ENCODE measurements at places on chromosomes 5 and 9. TPM values are rescaled to one million over a fixed set of nuclear protein-coding genes. Genes with fewer than 3 reads are reported as not detected.

DNA sequence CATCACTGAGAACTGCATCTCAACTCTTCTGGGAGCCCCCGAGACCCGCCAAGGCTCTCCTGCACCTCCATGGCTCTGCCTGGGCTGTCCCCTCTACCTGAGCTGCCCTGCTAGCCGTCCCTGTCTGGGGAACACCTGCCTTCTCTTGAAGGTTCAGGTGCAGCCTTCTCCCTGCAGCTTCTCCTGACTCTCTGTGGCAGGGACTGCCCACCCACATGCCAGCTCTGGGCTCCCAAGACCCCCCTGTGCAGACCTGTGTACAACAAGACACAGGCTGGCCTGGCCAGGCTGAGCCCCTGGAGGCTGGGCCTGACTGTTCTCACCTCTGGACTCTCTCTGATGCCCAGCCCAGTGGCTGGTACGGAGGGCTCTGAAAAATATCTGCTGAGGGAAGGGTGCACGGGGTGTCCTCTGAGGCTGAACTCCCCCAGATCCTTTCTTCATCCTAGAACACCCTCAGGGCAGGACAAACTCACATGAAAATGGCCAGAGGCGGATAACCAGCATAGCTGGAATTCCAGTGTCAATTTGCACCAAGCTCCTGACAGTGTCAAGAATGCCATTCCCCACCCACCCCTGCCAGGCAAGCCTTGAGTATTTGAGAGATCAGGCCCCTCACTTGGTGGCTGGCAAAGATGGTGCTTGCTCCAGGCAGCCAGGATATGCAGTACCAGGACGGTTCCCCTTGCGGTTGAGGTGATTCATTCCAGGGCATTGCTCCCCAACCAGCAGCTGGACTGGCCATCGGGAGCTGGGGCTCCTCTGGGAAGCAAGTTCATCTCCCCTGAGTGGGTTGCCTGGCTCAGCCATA lies 40.9 kb upstream of the SLC25A51 start:
- no peak overlapping the region for H3K27ac ChIP-seq
- no peak overlapping the region for H3K4me3 ChIP-seq
- no peaks in the 10 kb centered on the region for H3K27me3 ChIP-seq
- H3K4me1 ChIP-seq = peaks cover 15% of the 10 kb centered on the region

DNA sequence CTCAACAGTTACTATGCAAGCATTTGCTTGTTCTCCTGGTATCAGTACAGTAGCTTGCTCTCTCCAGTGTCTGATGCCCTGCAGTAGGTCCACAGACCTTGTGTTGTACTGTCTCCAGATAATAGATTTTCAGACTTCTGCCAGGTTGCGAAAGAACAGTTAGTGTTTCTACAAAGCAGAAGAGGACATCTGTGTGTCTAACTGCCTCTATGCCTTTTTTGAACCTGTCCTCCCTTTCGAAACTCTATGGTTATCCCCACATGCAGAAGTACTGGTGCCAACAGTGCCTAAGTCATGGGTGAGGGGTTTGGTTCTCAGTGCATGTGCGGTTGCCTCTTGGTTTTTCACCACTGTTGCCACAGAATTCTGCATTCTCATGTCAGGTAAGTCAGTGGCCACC lies 45.9 kb downstream of the KCNN2 start:
- H3K27ac ChIP-seq = no peak overlapping the region
- H3K36me3 ChIP-seq = no peaks in the 10 kb centered on the region
- no peaks in the 10 kb centered on the region for H3K4me1 ChIP-seq
- no peaks in the 10 kb centered on the region for H3K27me3 ChIP-seq

DNA sequence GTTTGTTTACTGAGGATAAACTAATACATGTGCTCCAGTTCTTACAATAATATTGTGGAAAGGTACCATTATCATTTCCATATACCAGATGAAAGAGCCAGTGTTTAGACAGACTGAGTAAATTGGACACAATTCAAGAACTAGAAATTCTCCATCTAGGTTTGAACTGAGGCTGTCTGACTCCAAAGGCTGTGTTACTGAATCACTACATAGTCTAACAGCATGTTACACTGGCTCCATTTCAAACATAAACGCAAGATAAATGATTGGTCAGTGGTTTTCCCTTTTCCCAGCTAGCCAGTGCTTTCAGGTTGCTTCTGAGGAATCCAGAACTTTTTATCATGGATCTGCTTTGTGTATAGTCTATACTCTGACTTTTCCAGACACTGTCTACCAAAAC lies 8.1 kb downstream of the SPDL1 start:
- peaks cover 42% of the 10 kb centered on the region for H3K36me3 ChIP-seq
- no peak for DNase-seq
- H3K4me1 ChIP-seq = no peaks in the 10 kb centered on the region
- no peak overlapping the region for H3K4me3 ChIP-seq
- no peak overlapping the region for H3K27ac ChIP-seq
- H3K27me3 ChIP-seq = no peaks in the 10 kb centered on the region

GRCh38 chr5:139956342-139956741 lies 86.8 kb downstream of the NRG2 start:
- DNase-seq = no peak
- H3K36me3 ChIP-seq = no peaks in the 10 kb centered on the region
- H3K4me3 ChIP-seq = no peak overlapping the region
- peaks cover 8% of the 10 kb centered on the region for H3K27me3 ChIP-seq
- H3K4me1 ChIP-seq = no peaks in the 10 kb centered on the region

DNA sequence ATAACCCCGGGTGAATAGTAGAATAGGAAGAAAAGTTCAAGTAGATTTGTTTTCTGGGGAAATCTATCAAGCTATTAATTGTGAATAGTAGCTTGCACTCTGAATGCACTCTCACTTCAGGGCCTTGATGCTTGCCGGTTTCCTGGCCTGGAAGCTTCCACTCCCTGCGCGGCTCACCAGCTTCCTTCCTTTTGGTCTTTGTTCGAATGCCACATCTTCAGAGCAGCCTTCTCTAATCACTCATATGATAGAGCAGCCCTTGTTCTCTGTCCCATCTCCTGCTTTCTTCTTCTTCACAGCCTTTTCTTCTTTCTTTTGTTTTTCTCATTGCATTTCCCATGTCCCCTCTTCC lies 146.7 kb downstream of the MAST4 start:
- H3K36me3 ChIP-seq = no peaks in the 10 kb centered on the region
- no peaks in the 10 kb centered on the region for H3K27me3 ChIP-seq
- no peak overlapping the region for H3K4me3 ChIP-seq
- DNase-seq = no peak

DNA sequence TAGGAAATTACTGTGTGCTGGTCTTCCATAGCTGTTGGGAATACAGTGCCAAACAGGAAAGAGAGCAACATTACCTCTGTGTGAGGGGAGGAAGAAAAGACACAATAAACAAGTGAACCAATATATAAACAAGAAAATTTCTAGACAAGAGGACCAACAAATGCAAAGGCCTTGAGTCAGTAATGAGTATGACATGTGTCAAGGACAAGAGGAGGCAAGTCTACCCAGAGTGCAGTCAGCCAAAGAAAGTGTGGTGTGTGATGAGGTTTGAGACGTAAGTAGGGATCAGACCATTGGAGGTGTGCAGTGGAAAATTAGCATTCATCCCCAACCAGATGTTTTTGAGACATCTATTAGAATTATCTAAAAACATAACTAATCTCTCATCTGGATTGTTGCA lies 69.5 kb upstream of the CDH6 start:
- H3K27me3 ChIP-seq = no peaks in the 10 kb centered on the region
- H3K4me1 ChIP-seq = no peaks in the 10 kb centered on the region
- no peaks in the 10 kb centered on the region for H3K36me3 ChIP-seq

DNA sequence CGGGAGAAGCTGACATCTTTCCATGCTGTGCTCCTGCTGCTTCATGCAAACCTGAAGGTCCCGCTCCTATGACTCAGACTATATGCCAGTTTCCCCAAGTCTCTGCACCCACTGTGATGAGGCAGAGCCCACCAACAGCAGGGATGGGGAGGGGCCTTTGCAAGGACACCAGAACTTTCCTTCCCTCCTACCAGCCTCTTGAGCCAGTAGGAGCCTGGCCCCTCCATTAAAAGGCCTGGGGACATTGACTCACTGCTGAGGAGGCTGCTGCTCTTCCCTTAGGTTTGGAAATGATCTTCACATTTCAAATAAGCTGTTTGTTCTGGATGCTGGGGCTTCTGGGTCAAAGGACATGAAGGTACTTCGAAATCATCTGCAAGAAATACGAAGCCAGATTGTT lies 26.1 kb upstream of the CTSL start:
- DNase-seq = no peak
- H3K4me3 ChIP-seq = no peak overlapping the region
- no peaks in the 10 kb centered on the region for H3K27me3 ChIP-seq
- no peaks in the 10 kb centered on the region for H3K4me1 ChIP-seq
- H3K36me3 ChIP-seq = peaks cover 37% of the 10 kb centered on the region
- H3K27ac ChIP-seq = no peak overlapping the region

DNA sequence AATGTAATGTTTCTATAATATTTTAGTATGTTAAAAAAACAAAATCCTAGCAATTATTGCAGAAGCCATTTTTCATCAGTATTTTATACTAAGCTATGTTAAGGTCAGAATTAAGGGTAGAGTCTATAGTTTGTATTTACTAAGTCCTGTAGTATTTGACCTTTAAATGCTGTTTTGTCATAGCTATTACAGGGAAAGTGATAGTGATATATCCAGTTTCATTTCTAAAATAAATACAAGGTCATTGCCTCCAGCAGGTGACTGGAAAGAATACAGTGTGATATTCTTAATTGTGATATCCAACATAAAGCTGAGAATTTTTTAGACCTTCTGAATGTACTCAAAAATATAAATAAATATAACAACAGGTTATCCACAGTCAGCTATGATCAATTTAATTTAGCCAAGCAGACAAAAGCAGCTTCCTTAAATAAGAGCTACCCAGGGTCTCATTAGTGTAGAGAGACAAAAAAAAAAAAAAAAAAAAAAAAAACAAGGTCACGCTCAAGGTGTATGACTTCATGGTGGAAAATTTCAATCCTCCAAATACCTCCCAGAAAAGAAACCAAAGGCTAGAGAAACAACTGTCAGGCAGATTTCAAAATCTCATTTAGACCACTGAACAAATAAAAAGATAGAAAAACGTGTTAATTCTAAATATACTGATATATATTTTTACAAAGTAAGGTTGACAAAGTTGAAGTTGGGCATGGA lies 278.7 kb downstream of the HCN1 start:
- peaks cover 14% of the 10 kb centered on the region for H3K4me1 ChIP-seq
- no peak overlapping the region for H3K4me3 ChIP-seq
- peak; percentile 42 for DNase-seq
- H3K27me3 ChIP-seq = no peaks in the 10 kb centered on the region
- H3K27ac ChIP-seq = no peak overlapping the region

DNA sequence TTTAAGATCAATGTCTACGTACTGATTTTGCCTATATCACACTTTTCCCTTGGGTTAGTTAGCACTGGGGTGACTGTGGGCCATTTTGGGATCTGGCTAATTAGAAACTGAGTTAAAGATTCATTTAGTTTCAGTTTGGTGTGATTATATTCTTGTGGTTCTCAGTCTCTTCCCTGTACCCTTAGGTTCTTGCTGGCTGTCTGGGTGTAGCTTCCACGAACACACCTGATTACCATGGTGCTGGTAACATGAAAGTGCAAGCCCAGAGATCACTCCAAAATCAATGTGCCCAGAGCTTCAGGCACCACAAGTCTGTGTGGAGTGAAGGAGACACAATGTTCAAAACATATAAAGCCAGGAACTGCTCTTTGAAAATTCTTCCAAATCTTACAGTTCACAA lies 248.1 kb downstream of the PDE4D start:
- no peaks in the 10 kb centered on the region for H3K27me3 ChIP-seq
- no peaks in the 10 kb centered on the region for H3K36me3 ChIP-seq
- H3K4me3 ChIP-seq = no peak overlapping the region

DNA sequence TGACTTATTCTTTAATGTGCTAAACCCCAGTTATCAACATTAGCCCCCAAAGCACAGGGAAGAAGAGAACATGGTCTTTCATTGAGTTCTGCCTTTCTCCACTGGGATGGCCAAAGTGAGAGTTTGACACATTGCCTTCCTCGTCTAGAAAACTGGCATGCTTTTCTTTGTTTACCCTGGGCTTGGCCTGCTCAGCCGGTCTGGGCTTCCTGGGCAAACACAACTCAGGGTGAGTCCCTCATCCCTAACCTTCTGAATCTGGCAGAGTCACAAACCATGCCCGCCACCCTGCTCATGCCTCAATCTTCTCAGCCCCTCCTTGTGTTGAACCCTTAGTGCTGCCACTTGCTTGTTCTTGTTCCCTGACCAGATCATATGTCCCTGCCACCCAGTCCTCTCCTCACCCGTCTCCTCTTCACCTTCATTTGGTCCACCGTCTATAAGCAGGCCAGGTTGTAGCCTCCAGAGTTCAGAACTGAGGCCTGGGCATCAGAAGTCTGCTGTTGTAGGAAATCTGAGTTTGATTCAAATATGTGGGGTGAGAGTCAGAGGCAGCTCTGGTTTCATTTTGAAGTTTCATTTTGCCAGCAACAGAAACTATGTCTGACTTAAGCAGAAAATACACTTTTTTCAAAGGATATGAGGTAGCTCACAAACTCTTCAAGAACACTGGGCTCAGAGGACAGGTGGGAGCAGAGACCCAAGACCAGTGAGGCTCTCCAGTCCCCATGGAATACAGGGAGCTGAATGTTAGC lies 217.6 kb downstream of the NDUFS4 start:
- no peaks in the 10 kb centered on the region for H3K27me3 ChIP-seq
- H3K27ac ChIP-seq = no peak overlapping the region
- no peaks in the 10 kb centered on the region for H3K4me1 ChIP-seq
- DNase-seq = no peak
- no peaks in the 10 kb centered on the region for H3K36me3 ChIP-seq

DNA sequence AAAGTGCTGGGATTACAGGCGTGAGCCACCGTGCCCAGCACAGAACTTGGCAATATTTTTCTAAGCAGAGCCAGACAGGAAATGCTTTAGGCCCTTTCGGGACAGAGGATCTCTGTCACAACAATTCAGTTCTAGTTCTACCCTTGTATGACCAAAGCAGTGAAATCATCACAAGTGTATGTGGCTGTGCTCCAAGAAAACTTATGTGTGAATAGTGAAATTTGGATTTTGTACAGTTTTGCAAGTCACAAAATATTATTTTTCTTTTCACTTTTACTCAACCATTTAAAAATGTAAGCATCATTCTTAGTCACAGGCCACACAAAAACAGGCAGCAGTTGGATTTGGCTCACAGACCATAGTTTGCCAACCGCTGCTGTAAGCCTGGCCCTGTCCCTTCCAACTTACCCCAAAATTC lies 20.4 kb upstream of the PRUNE2 start:
- no peak overlapping the region for H3K27ac ChIP-seq
- H3K4me1 ChIP-seq = no peaks in the 10 kb centered on the region
- DNase-seq = no peak

The PCBD2 gene
- polyA plus RNA-seq = 15.8 TPM

The FOXD4 gene
- polyA plus RNA-seq = 0.42 TPM

The PDCD1LG2 gene
- polyA plus RNA-seq = 0.60 TPM

The IL7R gene
- 9.9 TPM for polyA plus RNA-seq

The ARID3C gene
- polyA plus RNA-seq = 0.12 TPM

The RMRP gene
- not detected for polyA plus RNA-seq

The C7 gene
- 53.9 TPM for polyA plus RNA-seq

The OTULINL gene
- polyA plus RNA-seq = 15.8 TPM

The CCDC192 gene
- 0.39 TPM for polyA plus RNA-seq
